ENCODE measurements at places on chromosomes 4 and X.

DNA sequence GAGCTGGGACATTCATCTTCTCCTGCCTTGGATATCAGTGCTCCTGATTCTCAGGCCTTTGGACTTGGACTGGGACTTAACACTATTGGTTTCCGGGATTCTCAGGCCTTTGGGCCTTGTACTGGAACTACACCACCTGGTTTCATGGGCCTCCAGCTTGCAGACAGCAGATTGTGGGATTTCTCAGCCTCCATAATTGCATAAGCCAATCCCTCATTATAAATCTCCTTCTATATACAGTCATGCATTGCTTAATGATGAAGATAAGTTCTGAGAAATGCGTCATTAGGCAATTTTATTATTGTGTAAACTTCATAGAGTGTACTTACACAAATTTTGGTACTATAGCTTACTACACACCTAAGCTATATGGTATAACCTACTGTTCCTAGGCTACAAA lies 8.9 kb upstream of the CCNG2 start:
- DNase-seq = no peak

GRCh38 chr4:137762591-137762990 lies 230.3 kb upstream of the PCDH18 start:
- no peak for DNase-seq

DNA sequence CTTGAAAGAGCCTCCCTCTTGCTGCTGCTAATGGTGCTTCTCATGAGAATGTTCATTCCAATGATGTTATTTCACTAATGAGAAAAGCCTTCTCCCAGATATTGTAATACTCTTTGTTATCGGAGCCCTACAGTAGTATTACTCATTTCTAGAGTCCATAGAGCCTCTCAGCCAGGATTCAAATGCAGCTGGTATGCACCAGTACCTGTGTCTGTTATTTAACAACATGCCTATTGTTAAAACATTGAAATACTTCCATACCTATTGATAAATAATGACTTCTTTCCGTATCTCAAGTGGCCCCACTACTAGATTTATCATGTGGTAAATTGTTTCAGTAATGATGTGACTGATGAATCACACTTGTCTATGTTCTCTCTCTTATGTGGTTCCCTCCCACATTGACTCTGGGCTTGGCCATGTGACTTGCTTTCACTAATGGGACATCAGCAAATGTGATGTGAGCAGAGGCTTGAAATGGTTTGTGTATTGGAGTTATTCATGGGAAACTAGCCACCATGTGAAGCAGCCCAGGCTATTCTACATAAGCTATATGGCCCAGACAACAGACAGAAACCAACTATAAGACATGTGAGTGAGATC lies 207.6 kb downstream of the THOC2 start:
- DNase-seq = no peak

DNA sequence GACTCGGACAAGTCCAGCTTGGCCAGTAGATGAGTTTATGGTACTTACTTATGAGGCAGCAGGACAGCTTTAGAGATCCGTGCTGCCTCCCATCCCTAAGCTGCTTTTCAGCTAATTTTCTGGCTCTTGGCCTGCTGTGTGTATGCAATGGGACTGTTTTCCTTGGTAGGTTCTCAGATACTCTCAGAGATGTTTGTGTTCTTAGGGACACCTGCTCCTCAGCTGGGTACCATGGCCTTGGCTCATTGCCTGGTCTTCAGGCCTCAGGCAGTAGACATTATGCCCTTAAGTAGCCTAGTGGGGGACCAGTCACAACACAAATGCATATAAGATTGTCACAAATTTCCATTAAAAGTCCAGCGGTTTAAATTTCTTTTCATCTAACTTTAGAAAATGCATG lies 688.0 kb downstream of the PCDH7 start:
- no peak for DNase-seq

DNA sequence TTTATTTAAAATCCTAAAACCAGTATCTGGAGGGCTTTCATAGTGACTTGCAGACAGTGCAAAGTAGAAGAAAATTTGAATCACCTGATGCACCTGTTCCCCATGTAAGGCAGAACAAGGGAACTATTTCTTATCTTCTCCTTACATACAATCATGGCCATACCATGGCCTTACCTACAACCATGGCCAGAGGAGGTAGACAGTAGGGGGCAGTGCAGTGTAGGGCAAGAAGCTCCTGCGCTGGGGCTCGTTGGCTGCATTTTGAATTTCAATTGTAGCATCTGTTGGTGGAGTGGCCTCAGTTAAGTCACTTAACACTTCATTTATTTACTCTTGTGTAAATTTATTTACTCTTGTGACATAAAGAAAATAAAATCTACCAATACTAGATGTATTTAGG lies 33.0 kb downstream of the GALNTL6 start:
- DNase-seq = peak; percentile 21

- DNase-seq = no peak
Measured at GRCh38 chrX:63761639-63762038, 23.4 kb downstream of the ARHGEF9 start.

DNA sequence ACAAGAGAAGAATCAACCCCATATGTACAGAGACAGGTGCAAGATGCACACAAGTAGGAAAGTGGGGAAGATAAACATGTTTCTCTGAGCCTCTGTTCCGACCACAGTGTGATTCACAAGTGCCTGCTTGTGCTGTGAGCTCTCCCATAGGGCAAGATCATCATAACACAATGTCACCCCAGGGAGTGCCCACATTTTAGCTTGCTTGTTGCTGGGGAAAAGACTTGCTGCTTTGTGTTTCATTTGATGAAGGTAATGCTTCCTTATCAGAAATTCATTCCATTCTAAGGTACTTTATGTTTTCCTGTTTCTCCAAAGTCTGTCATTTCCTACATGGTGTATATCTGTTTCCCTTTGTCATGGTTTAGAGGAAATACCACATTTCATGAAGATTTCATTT lies 304.5 kb upstream of the DIPK2B start:
- no peak for DNase-seq

GRCh38 chr4:102787096-102787881 lies 26.5 kb upstream of the MANBA start:
- no peak for DNase-seq

DNA sequence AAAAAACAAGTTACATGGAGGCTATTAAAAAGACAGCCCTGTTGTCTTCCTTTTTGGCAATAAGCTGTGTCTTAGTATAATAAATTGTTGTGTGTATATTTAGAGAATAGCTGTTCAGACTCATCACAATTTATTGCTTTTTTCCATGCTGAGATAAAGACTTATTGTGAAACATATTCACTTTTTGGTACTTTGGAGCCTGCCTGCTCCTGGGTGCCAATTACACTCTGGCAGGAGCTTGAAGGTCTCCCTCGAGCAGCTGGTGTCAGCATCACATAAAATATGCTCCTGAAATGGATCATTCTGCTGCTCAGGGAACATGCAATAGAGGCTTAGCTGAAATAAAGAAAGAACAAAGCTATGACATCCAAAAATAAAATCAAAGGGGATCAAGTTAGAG lies 211.6 kb upstream of the DKK2 start:
- DNase-seq = no peak

DNA sequence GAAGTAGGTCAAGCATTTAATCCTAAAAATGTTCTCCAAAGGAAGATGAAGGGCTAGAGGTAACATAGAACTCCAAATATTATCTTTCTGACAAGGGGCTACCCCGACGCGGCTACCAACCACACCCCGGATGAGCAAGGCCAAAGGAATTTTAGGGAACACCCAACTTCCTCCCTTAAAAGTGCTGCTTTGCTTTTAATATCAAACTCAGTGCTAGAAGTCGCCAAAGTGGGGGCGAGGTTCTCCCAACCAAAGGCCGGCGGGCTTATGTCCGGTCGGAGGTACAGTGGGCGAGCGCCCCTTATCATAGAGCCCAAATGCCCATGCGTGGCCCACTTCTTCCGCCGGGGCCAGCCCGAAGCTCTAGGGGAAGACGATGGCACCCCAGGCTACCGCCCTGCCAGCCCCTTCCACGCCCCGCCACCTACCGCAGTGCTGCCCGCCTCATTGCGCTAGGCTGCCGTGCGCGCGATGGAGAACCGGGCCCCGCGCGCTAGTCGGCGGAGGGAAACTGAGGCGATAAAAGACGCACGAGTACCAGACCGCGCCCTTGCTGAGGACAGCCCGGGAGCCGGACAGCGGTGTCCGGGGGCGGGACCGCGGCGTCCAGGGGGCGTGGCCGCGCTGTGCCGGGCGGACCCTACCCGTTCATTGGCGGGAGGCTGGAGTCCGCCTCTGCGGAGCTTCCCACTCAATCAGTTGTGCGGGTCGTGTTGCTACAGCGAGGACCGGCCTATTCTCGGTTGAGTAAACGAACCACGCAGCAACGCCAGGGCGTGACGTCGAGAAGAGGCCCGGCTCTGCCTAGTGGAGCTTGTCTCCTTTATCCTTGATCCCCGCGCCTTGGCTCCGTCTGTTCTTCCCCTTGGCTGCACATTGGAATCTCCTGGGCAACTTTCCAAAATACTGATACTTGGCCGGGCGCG lies at the start of gene ACOT9:
Gene ACOT9, minus strand, starts transcription at position 580 of the 926 bp plus-strand sequence. Its CDS starts 132 bp downstream, at position 448.
- peak; percentile 94 for DNase-seq

DNA sequence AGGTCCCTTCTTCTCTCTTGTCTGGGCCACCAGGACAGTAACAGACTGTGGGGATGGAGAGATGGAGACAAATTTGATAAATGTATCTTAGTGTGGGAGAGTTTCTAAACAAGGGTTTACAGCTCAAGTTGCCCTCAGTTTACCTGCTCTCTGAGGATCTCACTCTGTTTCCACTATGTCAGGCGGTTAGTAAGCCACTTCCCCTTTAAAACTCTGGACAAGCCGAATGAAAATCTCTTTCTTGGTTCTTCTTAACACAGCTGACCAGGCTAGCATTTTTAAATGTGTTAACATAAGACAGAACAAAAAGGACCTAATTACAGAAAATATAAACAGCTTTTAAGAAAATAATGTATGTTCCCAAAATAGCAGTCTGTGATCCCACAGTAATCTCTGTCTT lies 2.9 kb upstream of the SCARB2 start:
- no peak for DNase-seq

- no peak for DNase-seq
Measured at GRCh38 chrX:148658115-148658730, 157.8 kb downstream of the AFF2 start.

GRCh38 chr4:71584585-71584984 lies 199.3 kb downstream of the GC start:
- no peak for DNase-seq

GRCh38 chr4:70533791-70534190 lies 15.4 kb downstream of the AMTN start:
- no peak for DNase-seq

GRCh38 chr4:114905017-114905416 lies 208.4 kb downstream of the NDST4 start:
- no peak for DNase-seq

DNA sequence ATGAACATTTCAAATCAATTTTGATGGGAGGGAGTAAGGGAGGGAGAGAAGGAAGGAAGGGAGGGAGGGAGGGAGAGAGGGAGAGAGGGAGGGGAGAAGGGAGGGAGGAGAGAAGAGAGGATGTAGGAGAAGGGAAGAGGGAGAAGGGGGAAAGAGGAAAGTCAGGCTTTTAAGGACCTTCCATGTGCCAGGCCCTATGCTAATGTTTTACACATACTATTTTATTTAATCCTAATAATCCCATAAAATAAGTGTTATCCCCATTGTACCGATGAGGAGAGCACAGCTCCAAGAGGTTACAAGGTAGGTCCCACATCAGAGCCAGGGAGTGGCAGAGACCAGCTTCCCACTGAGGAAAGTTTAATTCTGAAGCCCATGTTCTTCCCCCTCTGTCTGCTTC lies 341.9 kb downstream of the RAB28 start:
- DNase-seq = no peak

DNA sequence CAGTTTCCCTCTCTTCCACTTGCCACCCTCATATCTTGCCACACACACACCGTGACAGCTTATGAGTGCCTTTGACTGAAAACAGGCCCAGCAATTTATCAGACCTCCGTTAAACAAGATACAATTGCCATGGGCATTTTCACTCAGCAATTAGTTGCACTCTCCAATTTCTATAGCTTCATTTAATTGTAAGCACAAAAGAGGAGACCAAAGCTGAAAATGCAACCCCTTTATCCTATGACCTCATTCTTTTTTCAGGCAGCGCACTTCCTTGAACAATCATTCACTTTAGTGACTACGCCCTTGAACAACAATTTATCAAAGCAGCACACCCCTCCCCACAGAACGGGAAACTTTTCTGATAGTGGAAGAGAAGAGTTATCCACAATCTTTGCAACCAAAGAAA lies 4.1 kb downstream of the POF1B start:
- DNase-seq = no peak

- DNase-seq = no peak
Measured at GRCh38 chr4:23423540-23423939, 466.3 kb downstream of the PPARGC1A start.

DNA sequence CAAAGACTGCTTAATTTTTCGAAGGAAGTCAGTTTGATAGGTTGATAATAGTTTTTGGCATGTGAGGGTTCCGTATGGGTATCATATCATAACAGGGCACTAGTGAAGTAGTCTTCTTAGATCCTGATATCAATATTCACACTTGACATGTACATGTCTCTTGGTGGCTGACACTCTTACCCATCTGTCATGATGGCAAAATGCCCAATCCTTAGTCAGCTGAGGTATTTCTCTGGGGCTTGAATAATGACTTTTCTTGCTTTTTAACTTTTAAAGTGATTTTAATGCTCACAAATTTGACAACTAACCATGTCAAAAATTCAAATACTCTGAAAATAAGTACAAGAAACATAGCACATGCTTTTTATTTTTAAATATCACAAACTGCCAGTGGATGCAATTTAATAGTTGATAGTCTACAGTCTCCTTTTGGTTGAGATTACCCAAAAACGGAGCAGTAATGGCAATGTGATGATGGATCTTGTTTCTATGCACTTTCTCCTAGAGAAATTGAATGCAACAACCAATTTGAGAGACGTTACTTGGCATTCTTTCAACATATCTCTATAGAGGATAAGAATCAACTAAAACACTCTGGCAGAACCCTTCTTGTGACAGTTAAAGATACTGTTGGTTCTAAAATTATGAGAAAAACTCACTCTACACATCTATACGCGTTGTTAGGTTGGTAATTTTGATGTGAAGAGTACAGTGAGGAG lies 552.9 kb upstream of the PABPC4L start:
- no peak for DNase-seq

GRCh38 chr4:105956569-105956968 lies 61.3 kb downstream of the NPNT start:
- DNase-seq = no peak

- no peak for DNase-seq
Measured at GRCh38 chr4:99998062-99998867, 48.2 kb upstream of the H2AZ1 start.

DNA sequence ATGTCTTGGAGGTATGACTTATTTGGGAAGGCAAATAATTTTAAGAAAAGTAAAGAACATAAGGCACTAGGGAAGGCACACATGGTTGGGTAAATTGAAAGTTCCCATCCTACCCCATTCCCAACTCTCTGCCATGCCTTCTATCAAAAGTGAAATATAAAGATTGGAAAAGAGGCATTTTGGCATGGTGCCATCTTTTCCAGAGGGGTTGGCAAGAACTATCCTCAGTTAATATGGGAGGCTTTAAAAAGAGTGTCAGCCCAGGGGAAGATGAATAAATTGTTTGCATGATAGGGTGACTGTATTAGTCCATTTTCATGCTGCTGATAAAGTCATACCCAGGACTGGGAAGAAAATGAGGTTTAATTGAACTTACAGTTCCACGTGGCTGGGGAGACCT lies 150.8 kb upstream of the BOD1L1 start:
- no peak for DNase-seq
